ENCODE measurements at places on chromosomes 13 and 19.

DNA sequence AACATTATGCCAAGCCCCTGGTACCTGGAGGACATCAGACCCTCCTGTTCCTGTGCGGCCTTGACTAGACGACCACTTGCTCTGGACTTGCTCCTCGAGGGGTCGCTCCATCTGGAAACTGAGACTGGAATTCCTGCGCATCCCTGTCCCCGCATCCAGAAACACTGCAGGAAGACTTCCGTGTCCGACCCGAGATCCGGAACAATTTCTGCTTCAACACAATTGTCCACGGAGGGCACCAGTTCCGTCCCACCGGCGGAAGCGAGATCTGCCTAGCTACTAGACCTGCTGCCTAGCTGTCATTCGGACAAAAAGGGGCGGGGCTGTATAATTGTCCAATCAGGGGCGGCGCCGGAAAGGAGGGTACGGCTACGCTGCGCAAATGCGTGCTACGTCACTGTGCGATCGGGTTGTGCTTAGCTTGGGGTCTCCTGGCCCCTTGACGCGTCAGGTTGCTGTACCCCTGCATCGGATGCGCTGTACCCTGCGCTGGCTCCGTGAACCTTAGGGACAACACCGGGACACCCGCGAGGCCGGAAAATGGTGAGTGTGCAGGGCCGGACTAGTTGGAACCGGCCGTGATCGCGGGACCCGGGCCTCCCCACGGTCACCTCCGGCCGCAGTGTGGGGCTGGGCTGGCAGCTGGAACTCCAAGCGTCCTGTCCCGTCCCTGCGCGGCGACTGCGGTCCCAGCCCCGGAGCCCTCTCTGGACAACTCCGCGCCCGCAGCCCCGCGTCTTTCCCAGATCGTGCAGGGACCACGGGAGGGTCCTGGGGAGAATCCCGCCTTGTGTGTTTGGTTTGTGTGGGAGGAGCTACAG, at the start of the genes ZNF490 and ZNF791:
Gene ZNF490 (minus strand): TSS at position 274 of the 821 bp plus-strand sequence. CDS start 133 bp downstream, at position 141.
Gene ZNF791 (plus strand): TSS at position 381 of the 821 bp plus-strand sequence. CDS start 160 bp downstream, at position 541.
- DNase-seq = peak; percentile 97

- DNase-seq = no peak
Measured at GRCh38 chr13:99256283-99256682, 1.9 kb downstream of the GPR18 start.

- no peak for DNase-seq
Measured at GRCh38 chr13:111920932-111921705, 145.8 kb upstream of the SOX1 start.

- DNase-seq = no peak
Measured at GRCh38 chr19:41426116-41426841, 895 bp downstream of the B3GNT8 start.

DNA sequence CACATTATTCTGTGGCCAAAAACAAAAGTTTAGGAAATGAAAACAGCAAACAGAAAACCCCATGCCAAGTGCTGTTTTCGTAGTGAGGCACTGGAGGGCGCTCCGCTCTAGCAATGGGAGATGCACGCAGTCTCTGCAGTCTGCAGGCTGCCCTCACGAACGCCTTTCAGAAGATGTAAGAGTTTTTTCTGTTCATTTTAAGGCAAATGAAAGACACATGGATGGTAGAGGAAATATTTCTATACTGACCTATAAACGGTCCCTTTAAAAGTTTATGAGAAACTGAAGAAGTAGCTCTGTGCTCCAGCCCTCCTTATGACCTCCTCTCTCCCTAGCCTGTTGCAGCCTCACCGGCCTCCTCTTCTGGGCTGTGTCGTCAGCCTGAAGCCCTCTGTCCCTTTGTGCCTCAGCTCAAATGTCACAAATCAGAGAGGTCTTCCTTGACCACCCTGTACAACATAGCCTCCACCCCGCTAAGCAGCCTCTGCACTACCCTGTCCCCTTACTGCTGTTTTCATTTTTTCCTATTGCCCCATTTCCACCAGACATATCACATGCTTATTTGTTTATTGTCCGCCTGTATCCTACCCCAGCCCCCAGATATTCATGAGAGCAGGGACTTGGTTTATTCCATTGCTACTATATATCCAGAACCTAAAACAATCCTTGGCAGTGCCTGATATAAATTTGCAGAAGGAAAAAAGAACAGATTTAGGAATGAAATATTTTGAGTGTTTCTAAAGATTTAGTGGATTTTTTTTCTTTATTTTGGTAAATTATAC, 116.4 kb downstream of the TM9SF2 start:
- peak; percentile 69 for DNase-seq

DNA sequence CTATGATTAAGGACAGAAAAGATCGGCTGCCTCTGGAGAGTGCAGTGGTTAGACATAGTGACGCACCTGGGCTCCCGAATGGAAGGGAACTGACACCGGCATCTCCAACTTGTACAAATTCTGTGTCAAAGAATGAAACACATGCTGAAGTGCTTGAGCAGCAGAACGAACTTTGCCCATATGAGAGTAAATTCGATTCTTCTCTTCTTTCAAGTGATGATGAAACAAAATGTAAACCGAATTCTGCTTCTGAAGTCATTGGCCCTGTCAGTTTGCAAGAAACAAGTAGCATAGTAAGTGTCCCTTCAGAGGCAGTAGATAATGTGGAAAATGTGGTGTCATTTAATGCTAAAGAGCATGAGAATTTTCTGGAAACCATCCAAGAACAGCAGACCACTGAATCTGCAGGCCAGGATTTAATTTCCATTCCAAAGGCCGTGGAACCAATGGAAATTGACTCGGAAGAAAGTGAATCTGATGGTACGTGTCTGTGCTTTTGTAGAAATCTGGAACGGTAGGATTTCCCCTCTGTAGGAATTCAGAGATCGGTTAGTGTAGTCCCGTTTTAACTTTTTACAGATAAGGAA, 16.9 kb downstream of the ERCC5 start:
- DNase-seq = no peak

DNA sequence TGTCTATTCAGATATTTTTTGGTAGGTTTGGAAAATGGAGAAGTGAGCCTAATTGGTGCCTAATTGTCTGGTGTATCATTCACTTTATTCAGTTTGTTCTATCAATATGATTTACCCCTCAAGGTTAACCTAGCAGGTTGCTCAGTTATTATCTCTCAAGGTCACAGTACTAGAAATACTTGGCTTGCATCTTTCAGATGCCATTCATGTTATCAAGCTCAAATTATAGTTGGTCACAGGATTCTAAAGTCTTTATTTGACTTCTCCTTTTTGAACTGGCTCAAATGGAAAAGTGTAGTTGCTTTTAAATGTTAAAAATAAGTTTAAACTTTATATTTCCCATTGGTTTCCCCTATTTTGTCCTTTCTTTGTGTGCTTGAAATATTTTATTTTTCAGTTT, 2.6 kb downstream of the KCNRG start:
- DNase-seq = no peak

DNA sequence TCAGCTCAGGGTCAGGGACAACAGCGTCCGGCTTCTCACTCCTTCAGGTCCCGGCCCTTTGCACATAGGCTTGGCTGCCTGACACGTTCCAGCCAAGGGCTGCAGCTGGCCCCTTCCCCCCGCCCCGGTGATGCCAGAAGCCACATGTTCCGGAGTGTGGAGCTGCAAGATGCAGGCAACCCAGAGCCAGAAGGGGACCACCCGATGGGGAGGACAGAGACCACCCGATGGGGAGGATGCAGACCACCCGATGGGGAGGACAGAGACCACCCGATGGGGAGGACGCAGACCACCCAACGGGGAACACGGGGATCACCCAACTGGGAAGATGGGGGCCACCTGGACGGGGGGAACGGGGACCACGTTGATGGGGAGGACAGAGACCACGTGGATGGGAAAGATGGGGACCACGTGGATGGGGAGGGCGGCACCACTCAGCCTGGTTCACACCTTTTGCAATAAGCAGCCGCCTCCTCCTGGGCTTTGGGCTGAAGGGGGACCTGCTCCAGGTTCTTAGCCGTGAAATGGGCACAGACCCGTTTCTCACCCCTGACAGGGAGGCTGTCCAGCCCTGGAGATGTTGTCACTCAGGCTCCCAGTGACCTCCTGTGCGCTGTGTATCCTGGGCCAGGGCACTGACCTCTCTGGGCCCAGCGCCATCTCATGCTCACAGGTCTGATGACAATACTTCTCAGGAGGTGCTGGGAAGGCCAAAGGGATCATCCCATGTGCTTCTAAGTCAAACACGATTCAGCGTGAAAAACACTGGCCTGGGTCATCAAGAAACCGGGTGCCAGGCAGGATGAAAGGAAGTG, 34.5 kb downstream of the C13orf46 start:
- DNase-seq = no peak

DNA sequence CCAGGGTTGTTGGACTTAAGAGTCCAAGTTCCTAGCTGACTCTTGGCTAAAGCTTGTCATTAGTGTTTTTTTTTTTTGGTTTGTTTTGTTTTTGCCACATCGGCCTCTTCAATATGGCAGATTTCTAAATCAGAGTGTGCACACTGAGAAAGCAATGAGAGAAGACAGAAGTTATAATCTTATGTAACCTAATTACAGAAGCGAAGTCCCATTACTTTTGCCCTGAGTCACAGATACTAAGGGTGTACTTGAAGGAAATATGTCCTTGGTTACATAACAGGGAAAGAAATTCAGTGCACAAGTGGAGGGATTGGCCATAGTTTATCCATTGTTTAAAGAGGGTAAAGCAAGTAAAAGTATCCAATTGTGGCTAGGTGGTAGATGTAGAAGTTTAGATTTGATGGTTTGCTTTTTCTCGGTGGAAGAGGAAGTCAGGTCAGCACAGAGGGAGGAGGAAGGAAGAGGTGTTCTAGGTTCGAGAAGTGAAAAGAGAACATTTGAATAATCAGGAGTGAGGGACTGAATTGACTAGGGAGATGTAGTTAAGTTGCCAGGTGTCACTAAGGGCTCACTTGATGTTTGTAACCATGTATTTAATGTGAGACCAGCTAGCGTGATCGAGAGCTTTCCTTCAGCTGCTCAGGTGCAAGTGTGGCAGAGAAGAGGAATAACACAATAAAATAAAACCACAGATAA, 12.2 kb downstream of the GTF2F2 start:
- no peak for DNase-seq

- no peak for DNase-seq
Measured at GRCh38 chr13:83794583-83794982, 87.7 kb downstream of the SLITRK1 start.

GRCh38 chr19:51246164-51246552, 4.7 kb upstream of the SIGLECL1 start:
- no peak for DNase-seq

DNA sequence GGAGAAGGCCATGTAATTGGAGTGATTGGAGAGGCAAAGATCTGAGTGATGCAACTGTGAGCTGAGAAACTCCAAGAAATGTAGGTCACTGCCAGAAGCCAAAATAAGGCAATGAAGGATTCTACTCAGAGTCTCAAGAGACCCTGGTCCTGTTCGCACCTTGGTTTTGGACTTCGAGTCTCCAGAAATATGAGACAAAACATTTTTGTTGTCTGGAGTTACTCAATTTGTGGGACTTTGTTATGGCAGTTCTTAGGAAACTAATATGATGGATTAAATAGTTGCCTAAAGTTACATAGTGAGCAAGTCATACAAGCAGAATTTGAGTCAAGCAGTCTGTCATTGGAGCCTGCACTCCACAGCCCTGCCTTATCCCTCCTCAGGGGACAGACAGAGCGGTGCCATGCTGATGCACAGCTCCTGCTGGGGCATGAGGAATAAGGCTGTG, 104.2 kb downstream of the ITGBL1 start:
- DNase-seq = no peak

- DNase-seq = no peak
Measured at GRCh38 chr19:8052464-8052859, at the start of gene CCL25. Gene CCL25 (plus strand): TSS chr19:8052760. CDS start chr19:8053050, 290 bp downstream.

- no peak for DNase-seq
Measured at GRCh38 chr19:12481781-12482508, 2.7 kb downstream of the ZNF709 start.

DNA sequence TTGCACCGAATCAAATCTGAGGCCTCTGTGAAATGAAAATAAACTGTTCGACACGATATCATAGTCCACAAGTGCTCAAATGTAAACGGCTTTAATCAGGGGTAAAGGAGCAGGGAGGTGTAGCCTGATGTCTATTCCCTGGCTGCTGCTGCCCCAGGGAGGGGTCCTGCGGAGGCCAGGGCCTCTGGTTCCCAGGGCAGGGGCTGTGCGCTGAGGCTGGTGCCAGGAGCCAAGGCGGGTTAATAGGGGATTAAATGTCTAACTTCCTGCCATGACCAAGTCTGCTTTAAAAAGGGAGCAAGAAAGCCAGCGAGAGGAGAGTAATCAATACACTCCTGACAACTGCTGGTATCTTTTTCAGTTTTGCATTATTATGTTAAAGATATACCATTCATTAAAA, 59.4 kb downstream of the ZNF536 start:
- no peak for DNase-seq

DNA sequence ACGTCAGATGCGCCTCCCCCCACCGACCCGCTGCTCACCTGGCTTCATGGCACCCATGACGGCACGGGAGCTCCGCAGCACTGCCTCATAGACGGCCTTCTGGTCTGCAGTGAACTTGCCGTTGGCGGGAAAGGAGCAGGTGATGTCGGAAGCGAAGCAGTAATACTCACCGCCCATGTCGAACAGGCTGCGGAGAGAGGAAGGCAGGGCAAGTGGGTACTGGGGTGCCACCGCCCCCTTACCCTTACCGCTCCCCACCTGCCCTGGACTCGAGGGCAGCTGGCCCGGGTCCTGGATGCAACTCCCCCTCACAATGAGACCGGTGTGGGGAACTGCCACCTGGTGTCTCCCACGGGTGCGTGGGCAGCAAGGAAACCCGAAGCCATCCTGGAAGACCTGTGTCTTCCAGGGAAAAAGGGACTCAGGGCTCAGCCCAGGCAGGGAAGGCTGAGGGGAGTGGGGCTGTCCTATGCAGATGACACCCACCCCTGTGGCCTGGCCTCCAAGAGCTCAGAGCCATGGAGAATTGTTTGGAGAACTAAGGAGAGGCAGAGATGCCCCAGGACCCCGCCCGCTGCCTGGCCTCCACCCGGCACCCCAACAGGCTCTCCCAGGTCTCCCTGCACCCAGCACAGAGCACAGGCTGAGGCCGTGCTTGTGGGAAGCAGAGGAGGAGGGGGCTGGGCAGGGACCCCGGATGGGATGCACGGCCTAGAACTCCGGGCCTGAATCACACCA, 28.3 kb downstream of the CEBPG start:
- DNase-seq = no peak

GRCh38 chr13:44930963-44931623, 58.2 kb downstream of the NUFIP1 start:
- no peak for DNase-seq

DNA sequence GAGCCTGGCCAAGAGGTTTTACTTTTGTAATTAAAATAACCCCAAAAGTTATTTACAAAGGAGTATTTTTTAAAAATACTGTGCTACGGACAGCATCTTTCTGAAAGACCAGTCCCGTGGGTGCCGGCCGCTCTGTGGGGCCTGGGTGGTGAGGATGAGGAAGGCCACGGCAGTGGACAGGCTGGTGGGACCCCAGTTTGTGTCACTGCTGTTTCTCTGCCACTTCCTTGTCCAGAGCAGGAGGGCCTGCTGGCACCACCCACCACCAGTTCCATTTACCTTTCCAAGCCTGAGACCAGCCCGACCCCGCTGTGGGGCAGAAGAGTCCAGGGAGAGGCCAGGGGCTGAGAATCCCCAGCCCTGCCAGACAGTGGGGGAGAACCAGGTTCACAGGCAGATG, 23.8 kb downstream of the ELAVL1 start:
- DNase-seq = no peak

- no peak for DNase-seq
Measured at GRCh38 chr19:56969759-56970178, 129.2 kb upstream of the PEG3 start.
